ENCODE measurements at places on chromosomes 7 and 10.

DNA sequence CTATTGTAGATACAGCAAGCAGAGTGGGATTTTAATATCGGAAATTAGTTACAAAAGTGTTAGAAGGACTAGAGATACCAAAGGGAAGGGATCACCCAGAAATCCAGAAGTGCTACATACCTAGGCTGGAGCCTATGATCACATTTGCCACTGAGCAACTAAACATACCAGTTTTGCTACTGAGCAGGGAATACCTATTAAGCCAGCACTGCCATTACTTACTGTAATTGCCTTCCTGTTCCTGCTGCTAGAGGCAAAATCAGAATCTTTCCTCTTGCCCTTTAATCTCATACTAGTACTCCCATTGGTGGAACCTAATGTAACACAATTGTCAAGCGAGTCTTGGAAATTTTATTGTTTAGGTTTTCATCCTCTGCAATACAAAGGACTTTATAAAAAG lies 121.7 kb downstream of the ATRNL1 start:
- no peak for DNase-seq

DNA sequence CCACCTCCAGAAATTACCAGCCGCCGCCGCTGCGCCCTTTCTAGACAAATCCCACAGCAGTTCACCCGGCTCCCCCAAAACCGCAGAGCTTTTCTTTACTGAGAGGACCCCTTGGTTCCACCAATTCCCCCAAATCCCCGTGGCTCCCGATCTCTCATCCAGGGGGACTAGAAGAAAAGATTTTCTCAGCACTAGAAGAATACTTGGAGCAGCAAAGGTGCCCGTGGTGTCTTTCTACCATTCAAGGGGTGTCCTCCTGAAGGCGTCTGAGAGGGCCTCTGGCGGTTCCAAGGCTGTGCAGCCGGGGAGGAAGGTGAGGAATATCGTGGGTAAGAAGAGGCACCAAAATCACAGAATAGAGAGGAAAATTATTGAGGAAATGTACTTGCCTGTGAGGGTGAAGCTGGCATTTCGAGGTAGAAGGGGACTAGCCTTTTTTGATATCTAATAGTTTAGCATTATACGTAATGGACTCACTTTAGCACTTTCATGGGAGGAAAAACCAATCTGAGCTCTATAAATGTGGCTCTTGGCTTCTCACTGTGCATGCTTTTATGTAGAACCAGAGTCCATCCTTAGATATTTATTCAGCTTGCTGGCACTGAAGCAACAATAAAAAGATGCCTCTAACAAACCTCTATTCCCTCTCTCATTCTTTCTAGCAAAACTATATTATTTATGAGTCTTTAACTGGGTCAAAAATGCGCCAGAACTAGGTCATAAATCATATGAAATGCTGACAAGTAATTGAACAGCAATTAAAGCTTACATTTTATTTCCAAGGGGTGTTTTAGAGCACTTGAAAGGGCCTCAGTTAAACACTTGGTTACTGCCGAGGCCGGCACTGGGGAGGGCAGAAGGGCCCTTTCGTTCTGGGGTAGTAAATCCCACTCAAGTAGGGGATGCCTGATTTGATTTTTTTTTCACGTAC lies 13.8 kb upstream of the HOXA2 start:
- DNase-seq = no peak

DNA sequence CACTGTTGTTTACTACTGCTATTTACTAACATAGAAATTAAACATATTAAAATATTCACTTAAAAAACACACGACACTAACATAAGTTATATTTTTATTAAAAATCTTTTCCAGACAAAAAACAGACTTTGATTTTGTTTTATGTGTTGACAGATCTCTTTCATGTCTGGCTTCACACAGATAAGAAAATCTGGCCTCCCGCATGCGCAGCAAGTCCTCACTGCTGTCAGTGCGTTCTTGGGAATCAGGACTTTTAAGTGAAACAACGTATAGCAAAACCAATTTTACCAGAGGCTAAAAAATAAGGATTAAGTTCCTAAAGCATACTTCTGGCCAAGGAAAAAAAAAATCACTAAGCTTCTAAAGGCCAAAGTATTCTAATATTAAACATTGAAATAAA lies 1.2 kb upstream of the IDI1 start:
- DNase-seq = no peak

DNA sequence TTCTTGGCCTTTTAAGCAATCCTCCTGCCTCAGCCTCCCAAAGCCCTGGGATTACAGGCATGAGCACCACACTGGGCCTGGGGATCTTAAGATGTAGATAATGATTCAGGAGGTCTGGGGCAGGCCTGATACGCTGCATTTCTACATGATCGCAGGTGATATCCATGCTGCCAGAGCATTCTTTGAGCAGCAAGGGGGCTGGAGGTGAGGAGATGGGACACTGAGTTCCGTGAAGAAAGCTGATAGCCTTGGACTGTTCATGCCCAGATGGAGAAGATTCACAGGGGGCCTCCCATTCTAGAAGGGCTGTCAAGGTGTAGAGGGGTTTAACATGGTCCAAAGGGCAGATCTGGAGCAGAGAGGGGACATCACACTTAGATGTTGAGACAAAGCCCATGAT lies 480.3 kb downstream of the RPS24 start:
- no peak for DNase-seq

DNA sequence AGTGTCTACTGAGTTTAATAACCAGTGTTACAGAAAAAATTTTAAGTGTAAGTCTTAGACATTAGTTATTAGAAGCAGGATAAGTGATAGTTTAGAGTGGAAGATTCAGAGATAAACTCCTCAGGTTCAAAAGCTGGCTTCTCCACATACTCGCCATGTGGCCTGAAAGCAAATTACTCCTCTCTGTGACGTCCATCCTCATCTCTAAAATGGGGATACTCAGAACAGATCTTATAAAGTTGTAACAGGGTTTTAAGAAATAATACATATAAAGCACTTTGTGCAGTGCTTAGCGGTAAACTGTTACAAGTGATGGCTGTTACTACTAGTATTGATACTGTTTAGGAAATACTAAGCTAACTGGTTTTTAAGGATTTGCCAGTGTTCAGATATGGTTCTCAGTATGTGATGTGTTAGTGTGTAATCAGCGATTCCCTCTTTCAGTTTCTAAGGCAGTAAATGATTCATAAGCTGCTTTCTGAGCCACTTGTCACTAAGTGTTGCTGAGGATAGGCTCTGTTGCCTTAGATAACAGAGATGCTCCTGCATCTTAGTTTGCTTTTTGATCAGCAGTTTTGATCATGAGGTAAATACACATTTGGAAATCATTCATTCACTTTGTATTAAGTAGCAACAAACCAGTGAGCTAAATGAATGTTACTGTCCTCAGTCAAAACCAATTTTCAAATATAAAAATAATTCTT lies 58.7 kb downstream of the CYP51A1 start:
- DNase-seq = no peak
